ENCODE measurements at places on chromosomes 3 and 15.

GRCh38 chr3:190345878-190346277, 23.6 kb upstream of the CLDN1 start:
- no peak for DNase-seq

- no peak for DNase-seq
Observed at GRCh38 chr3:18061737-18062656, 319.6 kb upstream of the TBC1D5 start.

GRCh38 chr3:183664913-183665381, 29.5 kb downstream of the KLHL24 start:
- no peak for DNase-seq

DNA sequence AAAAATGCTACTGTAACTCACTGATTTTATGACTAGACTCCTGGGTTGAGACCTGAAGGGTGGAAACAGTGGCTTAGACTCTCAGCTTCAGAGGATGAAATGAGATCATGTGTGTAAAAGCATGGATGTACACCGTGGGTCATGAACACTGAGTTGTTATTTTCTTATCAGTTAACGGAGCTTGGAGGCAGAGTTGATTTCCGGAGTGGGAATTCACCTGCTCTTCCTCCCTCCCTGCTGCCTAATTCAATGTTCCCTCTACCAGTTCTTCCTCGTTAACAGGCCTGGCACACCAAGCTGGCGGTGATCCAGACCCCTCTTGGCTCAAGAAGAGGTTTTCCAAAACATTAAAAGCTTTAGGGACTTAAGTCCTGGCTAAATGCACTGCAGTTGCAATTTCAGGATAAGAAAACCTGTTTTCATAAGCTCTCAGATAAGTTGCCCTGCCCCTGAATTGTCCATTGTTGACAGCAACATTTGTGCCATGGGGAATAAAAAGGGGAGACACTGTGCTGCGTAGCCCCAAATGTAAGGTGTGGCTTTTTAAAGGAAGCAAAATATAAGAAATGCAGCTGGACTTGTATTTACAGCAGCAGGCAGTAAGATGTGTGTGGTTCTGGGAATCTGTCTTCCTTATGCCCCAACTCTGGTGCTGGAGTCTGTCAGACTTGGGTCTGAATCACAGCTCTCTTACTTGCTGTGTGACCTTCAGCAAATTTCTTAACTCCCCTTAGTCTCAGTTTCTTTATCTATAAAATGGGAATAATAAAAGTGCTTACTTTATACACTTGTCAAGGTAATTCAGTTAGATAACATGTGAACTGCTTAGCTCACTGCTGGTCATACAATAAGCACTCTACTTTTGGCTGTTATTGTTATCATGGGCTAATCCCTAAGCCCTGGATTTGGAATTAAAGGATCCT, 9.9 kb downstream of the PDIA5 start:
- no peak for DNase-seq

DNA sequence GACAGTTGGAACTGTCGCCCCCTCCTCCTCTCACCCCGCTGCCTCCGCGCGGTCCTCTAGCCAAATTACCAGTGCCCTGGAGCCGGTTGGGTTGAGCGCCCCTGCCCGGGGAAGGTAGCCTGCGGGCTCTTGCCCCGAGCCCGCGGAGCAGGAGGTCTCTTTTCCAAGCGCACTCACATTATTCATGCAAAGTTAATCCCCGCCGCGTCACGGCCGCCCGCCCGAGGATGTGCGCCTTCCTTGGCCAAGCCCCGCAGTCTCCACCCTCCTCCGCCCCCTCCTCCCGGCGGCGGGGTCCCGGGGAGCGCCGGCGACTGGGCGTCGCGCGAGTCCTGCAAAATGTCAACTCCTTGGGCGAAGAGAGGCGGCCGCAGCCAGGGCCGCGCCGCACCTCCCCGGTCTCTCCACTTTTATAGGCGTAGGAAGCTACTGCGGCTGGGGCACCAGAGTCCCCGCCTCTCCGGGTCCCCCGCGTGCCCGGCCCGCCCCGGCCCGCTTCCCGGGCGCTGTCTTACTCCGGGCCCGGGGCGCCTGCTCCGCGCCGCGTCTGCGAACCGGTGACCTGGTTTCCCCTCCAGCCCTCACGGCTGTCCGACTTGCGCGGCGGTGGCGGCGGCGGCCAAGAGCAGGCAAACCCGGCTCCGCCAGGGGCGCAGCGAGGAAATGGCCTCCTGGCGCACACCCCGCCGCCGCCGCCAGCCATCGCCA, at the start of gene THRB:
TSS of gene THRB (minus strand) at position 233 of the 708 bp plus-strand sequence.
- peak; percentile 79 for DNase-seq

DNA sequence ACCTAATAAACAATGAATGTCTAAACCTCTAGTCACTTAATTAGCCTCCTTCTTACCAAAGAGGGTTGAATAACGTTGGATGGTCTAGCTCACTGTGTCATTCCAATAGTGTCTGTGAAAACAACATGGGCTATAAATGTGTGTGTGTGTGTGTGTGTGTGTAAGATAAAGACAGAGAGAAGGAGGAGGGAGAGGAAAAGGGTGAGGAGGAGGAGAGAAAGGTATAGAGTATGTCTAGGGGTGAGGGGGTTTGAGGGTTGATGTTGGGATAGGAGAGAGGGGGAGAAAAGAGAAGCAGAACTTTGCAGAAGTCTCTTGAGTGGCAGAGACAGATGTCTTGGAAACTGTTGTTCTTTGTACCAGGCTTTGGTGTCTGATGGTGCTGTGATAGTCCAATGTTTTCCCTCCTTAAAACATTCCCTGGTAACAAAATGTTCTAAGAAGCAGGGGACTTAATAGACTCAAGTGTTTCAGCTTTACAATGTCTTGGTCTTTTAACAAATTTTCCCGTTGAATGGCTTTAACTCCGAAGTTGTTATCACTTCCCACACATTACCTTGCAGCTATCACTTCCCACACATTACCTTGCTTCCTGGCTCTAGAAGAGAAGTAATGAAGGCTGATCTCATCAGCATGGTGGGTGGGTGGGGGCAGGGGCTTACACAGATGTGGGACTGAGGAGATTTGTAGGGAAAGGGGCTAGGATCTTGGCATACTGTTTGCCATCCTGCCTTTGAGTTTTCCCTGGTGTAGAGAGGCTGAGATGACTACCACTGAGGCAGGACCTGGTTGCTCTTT, 57.8 kb upstream of the ETV5 start:
- DNase-seq = no peak

DNA sequence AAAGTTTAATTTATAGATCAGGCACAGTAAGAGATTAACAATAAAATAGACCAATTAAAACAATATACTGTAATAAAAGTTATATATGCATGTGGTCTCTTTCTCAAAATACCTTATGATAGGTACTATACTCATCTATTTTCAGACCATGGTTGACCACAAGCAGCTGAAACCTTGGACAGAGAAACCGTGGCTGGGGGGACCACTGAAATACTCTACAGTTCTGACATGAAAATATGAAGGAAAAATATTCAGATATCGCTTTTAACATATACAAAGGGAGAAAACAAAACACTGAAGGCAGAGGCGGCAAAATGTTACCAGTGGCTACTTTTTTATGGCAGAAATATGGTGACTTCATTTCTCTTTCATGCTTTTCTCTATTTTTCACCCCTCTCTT, 114.0 kb downstream of the PDZRN3 start:
- DNase-seq = no peak

DNA sequence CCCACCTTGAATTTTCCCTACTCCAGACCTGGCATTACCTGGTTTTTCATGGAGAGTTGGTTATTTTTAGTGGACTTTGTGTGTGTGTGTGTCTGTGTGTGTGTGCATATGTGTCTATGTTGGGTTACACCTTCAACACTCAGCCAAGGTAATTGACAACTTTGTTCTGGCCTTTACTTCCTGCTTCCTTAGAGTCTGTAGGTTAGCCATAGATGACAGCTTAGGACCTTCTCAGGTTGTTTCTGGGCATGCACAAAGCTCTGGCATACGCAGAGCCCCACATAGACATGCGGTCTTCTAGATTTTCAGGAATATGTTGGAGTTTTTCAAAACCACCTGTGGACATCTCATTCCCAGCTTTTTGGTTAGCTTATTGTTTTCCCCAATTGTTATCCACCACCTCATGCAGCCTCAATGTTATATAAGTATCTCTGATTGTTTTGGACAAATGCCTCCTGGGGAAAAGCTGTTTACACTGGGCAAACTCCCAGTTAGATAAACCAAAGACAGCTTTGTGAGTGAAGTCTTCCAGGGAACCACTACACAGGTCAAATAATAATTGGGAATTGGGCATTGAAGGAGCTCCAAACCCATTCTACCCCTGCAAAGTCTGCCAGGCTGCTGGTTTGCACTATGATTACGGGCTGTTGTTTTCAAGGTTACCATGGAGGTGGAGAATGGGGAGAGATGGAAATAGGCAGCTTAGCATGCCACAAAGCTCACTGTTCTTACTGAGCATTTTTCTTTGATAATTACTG, 201.2 kb downstream of the ADAMTSL3 start:
- DNase-seq = no peak

- DNase-seq = no peak
Observed at GRCh38 chr3:52817221-52817620, 13.3 kb downstream of the ITIH4 start.

All from neural progenitor cell (in vitro differentiated cells).